Tongue (tissue), 3 donors: ENCODE measurements at places on chromosomes 3 and 15. TPM values are rescaled to one million over a fixed set of nuclear protein-coding genes. Genes with fewer than 3 reads are reported as not detected.

The FBXL22 gene
- 21.7 TPM for total RNA-seq

DNA sequence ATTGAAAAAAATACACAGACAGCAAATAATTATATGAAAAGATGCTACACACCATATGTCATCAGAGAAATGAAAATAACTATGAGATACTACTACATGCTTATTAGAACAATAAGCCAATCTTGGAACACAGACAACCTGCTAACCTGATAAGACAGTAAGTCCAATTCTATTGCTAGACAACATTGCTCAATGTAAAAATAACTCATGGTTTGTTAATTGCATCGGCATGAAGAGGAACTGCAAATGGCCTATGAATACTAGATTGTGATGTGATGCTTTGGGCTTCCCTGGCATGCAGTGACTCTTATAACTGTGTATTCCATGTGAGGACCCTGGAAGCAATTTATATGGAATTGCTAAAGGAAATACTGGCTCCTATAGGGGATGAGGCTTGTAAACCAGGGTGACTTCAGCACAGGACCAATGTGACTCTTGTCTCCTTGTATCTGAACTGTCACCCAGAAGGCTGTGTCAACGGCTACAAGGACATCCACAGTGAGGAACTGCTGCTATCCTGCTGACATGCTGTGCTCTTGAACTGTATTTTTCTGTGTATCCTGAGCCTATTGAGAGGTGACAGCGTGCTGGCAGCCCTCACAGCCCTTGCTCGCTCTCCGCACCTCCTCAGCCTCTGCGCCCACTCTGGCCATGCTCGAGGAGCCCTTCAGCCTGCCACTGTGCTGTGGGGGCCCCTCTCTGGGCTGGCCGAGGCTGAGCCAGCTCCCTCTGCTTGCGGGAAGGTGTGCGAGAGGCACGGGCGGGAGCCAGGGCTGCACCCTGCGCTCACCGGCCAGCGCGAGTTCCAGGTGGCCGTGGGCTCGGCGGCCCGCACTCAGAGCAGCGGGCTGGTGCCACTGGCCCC is 385.7 kb downstream of the CNTN4 start:
- DNase-seq = no peak

The IGF2BP2 gene
- total RNA-seq = 41.4 TPM

GRCh38 chr15:80997692-80998091 is 3.0 kb upstream of the TLNRD1 start:
- no peak for DNase-seq

The SLC25A26 gene
- total RNA-seq = 27.4 TPM

The REC114 gene
- not detected for total RNA-seq
